ENCODE measurements at places on chromosomes 2 and 18.

GRCh38 chr2:224278531-224278930 lies 123.4 kb downstream of the FAM124B start:
- no peak for DNase-seq

DNA sequence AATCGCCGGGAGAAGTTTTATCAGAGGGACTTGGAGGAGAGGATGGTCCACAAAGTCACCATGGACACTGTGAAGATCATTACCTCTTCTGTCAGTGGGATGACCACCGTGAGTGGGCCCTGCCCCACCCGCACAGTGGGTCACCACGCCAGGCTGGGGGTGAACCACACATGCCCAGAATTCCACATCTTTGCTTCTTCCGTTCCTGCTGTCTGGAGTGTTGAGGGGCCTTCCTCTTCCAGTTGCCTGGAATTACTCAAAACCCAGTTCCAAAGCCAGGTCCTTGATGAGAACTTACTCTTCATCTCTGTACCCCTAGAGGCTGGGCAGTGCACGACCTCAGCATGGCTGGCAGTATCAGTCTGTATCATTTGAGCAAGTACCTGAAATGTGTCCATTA lies 22.1 kb downstream of the MROH2A start:
- no peak for DNase-seq

DNA sequence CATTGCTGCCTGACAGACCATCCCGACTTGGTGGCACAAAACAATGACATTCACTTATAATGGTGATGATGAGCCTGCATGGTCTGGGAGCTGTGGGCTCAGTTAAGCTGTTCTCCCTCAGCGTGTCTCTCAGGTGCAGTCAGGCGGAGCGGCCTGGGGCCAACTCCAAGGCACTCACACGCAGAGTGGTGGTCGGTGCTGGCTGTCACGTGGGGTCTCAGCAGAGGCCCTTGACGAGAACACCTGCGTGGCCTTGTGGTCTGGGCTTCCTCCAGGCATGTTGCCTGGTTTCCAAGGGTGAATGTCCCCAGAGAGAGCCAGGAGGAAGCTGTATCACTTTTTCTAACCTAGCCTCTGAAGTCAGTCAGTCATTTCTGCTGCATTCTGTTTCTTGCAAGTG lies 29.8 kb downstream of the ARMC9 start:
- no peak for DNase-seq

GRCh38 chr2:102367331-102367971 lies 11.9 kb downstream of the IL18R1 start:
- DNase-seq, result no peak

GRCh38 chr2:15527074-15527739 lies 33.9 kb downstream of the NBAS start:
- no peak for DNase-seq

- no peak for DNase-seq
Measured at GRCh38 chr2:191295088-191295487, 49.9 kb downstream of the MYO1B start.
